T-helper 1 cell (primary cell): ENCODE measurements at places on chromosomes 5 and 9.

- no peak for DNase-seq
These were observed 88.2 kb upstream of the DAP start for GRCh38 chr5:10849278-10849677.

GRCh38 chr9:110635589-110635988, 33.0 kb upstream of the MUSK start:
- DNase-seq, result no peak

GRCh38 chr5:54603372-54603771, 85.8 kb downstream of the SNX18 start:
- no peak for DNase-seq

DNA sequence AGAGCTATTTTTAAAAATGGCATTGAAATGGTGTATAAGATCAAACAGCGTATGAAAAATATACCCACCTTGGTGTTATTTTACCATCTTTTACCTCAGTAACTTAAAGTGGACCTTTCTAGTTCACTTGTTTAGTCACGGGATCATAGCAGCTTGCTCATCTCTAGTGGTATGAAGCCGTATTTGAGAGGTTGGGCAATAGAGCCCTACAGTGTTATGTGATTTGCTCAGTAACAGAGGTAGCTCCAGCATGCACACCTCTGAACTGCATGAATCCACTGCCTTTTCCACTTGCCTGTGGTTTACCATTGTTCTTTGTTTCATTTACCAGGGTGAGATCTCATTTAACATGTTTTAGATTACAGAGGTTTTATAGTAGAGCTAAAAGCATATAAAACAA, 134.4 kb downstream of the ATG10 start:
- DNase-seq, result no peak

- no peak for DNase-seq
These were observed 24.8 kb upstream of the TERT start for GRCh38 chr5:1319436-1320256.

- DNase-seq, result no peak
These were observed 107.9 kb downstream of the DCP2 start for GRCh38 chr5:113084402-113085083.

- no peak for DNase-seq
These were observed 69.8 kb upstream of the RNU6ATAC start for GRCh38 chr9:134234001-134234660.

- no peak for DNase-seq
These were observed 72.3 kb downstream of the NIPSNAP3B start for GRCh38 chr9:104836235-104836634.

DNA sequence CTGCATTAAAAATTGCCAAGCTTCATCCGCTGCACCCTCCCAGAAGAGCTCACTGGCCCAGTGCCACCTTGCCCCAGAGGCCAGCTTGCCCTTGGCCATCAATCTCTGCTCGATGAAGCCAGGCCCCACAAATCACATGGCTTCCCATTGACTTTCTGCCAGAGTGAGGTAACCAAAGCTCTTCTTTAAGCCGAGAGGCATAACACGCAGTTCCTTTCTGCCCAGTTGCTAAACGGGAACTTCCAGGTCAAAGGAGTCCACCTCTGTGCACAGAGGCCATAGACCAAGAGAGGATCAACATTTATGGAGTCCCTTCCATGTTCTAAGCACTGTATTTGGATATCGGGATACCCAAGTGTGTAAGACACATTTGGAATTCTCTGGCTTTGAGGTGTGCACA, 208.8 kb downstream of the KIF4B start:
- DNase-seq, result no peak

- DNase-seq, result no peak
These were observed 31.7 kb upstream of the MINAR2 start for GRCh38 chr5:129716235-129716634.

DNA sequence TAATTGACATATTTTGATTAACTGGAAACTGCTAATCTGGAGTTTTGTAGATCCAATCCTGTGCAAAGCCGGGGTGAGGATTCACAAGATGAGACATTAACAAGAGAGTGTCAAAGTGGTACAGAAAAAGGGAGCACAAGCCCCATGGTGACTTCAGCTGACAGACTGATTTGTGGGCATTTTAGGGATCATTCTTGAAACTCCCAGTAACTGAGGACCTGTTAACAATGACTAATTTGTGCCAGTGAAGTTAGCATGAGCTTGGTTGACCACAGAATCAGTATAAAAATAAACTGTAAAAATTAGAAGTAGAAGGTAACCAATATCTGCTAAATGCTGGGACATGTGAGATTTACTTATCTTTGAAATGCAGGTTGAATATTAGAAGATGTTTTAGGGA, 1578.3 kb downstream of the EFNA5 start:
- no peak for DNase-seq

GRCh38 chr5:7586480-7586879, 190.5 kb downstream of the ADCY2 start:
- DNase-seq, result no peak

GRCh38 chr9:120864719-120865118, 12.3 kb downstream of the PHF19 start:
- DNase-seq, result no peak

DNA sequence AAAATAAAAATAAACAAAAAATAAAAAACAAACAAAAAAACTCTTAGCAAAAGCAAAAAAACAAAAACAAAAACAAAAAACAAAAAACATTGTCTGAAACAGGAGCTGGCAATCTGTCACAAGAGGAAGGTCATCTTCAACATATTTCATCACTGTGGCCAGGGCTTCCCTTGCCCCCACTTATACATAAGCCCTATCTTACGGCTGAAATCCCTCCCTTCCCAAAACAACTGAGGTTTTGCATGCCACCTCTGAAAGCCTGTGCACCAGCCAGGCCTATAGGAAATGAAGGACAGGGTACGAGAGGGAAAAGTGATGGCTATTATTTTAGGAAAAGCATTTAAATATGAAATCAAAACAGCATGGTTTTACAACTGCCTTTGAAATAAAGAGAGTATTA, 10.8 kb downstream of the MTMR12 start:
- DNase-seq, result no peak

DNA sequence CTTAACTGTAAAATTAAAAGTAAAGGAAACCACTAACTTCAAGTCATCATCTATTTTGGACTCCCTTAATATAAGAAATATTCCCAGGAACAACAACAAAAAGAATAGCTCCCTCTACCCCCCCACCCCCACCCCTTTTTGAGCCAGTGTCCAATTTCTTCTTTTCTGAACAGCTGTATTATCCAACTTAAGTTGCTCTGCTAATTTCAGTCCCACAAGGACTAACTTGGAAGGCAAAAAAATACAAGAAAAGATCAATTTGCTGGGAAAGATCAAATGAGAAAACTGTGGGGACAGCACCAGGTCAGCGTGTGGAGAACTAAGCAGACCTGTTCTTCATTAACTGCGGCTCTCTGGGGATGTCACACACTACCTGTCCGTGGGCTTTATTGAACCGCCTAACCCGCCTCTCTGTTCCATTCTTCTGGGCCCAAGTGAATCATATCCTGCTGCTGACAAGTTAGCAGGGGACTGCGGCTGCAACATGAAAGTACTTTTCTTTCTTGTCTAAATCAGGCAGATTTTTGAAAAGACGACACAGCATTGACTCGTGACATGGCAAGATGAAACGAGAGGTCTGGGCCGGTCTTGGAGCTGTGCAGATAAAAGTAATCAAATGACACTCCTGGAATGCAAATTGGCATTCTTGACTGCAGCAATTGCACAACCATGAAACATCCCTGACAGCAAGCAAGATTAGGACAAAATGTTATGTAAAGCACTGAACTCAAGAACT, 2.7 kb downstream of the BNC2 start:
- no peak for DNase-seq

- DNase-seq, result no peak
These were observed 347.5 kb upstream of the DAB2 start for GRCh38 chr5:39772307-39772706.

DNA sequence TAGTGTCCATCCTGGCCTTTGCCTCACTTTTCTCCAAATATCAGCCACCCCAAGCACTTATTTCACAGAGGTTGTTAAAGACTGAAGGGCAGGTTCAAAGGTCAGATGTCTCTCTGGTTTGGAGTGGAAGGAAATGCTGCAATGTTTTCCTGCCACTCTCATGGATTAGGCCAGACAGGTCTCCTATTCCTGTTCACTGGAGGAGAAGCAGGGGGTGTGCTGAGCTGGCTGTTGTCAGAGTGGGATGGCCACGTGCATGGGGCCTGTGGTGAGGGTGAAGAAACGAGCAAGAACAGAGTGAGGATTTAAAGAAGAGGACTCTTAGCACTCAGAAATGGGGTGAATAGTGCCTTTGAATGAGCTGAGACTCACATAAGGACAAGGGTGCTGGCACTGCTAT, 6.7 kb downstream of the TMEM8B start:
- DNase-seq, result no peak

- DNase-seq, result no peak
These were observed 6.4 kb downstream of the OR2V2 start for GRCh38 chr5:181153814-181154213.

DNA sequence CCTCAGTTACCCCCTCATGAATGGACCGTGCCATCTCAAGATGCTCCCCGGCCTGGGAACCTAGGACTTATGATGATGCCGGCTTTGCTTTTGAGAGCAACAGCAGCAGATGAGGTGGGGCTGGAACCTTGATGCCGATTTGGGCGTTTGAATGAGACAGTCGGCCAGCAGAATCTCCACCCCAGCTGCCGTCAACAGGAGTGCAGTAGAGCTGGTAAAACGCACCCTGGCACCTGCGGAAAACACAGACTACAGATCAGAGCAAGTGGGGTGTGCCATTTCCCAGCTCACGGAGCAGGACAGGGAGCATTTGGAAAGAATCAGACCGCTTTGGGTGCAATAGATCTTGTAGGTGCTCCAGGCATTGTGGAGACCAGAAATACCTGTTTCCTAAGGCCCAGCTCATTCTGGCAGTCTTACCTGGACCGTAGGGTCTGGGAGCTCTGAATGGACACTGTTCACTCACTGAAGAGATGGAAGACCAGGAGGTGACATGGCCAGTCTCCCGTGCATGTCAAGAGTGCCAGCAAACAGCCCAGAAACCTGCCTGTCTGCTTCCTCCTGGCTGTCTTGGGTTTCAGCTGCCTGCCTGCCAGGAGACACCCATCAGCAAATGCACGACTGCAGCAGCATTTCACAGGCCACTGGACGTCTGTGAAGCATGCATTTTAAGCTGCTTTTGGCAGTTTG, 317.7 kb upstream of the IRX4 start:
- no peak for DNase-seq

- DNase-seq, result no peak
These were observed 171.0 kb downstream of the INSYN2B start for GRCh38 chr5:169809281-169809680.

- peak; percentile 64 for DNase-seq
These were observed at the start of gene N4BP3 for GRCh38 chr5:178113141-178113787. Gene N4BP3, plus strand, starts transcription at chr5:178113532. Its CDS starts 6,052 bp downstream, at chr5:178119584.

DNA sequence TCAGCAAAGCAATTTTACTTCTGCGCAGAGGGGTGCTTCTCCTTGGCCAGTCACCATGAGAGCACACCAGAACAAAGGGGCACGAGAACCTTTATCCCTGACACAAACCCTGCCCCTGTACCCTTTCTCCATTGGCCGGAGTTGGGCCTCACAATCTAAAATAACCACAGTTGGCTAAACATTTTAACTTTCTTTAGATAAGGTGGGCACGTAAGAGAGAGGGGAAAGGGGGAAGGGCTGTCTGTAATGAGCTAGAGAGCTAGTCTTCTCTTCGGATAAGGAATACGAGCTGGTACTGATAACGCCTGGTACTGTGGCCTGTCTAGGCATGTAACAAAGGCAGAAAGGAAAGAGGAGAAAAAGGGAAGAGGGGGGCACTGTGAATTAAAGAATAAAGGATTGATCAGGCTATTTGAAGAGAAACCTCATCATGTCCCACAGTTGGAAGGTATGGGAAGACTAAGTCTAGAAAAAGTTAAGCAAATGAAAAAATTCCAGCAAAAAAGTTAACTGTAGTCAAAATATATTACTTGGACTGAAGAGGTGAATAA, 1.8 kb upstream of the IARS1 start:
- no peak for DNase-seq

GRCh38 chr5:44952376-44952775, 143.6 kb downstream of the MRPS30 start:
- DNase-seq, result no peak

GRCh38 chr5:74233091-74233490, 407.4 kb downstream of the ENC1 start:
- no peak for DNase-seq

- no peak for DNase-seq
These were observed 5.0 kb downstream of the TNIP1 start for GRCh38 chr5:151075698-151076331.

DNA sequence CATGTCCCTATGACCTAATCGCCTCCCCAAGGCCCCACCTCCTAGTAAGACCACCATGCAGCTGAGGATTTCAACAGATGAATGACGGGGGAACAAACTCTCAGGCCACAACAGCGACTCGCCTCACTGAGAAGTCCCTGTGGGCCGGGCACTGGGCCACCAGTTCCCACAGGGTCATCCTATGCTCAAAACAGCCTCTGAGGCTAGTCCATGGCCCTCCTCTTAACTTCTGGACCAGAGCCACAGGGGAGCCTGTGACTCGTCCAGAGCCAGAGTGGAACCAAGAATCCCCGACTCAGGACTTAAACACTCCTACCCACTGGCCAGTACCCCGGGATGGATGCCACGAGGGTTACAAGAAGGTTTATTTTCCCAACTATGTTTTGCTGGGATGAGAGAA, 12.3 kb downstream of the GFPT2 start:
- DNase-seq, result no peak

GRCh38 chr9:79056041-79056440, 515.7 kb upstream of the TLE4 start:
- DNase-seq, result no peak

GRCh38 chr5:24177821-24178220, 467.0 kb downstream of the CDH10 start:
- no peak for DNase-seq

DNA sequence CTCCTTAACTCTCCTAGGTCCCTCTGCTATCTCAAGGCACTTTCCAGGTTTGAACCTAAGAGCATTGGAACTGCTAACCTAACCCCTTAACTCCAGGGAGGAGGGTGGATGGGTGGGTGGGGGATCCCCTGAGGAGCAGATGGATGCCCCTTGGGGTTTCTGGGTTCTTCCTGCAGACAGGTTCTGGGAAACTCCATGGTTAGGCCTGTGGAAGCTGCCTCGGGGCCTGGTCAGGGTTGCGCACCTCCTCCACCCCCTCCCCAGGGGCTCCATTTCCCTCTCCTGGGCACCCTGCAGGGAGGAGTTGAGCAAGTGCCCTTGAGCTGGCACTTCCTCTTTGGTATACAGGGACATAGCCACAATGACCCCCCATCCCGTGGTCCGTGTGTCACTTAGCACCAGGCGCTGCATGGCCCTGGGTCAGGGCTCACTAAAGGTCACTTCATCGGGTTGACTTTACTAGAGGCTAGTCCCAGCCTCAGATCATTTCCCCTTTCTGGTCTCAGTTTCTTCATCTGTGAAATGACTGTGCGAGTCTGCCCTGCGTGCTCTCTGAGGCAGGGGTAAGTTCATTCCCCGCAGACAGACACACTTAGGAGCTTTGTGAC, 16.0 kb downstream of the CXXC5 start:
- no peak for DNase-seq
